Temporal lobe (tissue), 4 donors: ENCODE measurements at places on chromosomes 3 and 15. TPM values are rescaled to one million over a fixed set of nuclear protein-coding genes. Genes with fewer than 3 reads are reported as not detected.

NPAP1 gene
- 0.49 TPM for total RNA-seq

COL6A5 gene
- total RNA-seq, result under 0.01 TPM

TTC21A gene
- 2.0 TPM for total RNA-seq

PLXND1 gene
- total RNA-seq, result 24.1 TPM

IRAK2 gene
- 3.4 TPM for total RNA-seq

CHCHD4 gene
- 7.1 TPM for total RNA-seq

P2RY1 gene
- 11.6 TPM for total RNA-seq

MKRN3 gene
- total RNA-seq, result 13.5 TPM

HRG gene
- not detected for total RNA-seq

PIGBOS1 gene
- 3.2 TPM for total RNA-seq

HRH1 gene
- total RNA-seq, result 1.7 TPM

SHC4 gene
- 5.4 TPM for total RNA-seq

SPINK8 gene
- total RNA-seq, result not detected

ATP13A5 gene
- total RNA-seq, result 0.49 TPM

RBMS3 gene
- 7.6 TPM for total RNA-seq

PAK6 gene
- total RNA-seq, result 14.3 TPM

VPS33B gene
- 13.8 TPM for total RNA-seq

ZNF660 gene
- 11.3 TPM for total RNA-seq

ABHD5 gene
- total RNA-seq, result 17.2 TPM

CORO2B gene
- total RNA-seq, result 28.0 TPM

RTP4 gene
- total RNA-seq, result not detected

FOXB1 gene
- total RNA-seq, result not detected

NECTIN3 gene
- 134 TPM for total RNA-seq
